NCI-H460 (cell line): ENCODE measurements at places on chromosomes 16 and 17.

GRCh38 chr17:6927290-6928126, 68.3 kb upstream of the ALOX12 start:
- DNase-seq, result peak; percentile 36

DNA sequence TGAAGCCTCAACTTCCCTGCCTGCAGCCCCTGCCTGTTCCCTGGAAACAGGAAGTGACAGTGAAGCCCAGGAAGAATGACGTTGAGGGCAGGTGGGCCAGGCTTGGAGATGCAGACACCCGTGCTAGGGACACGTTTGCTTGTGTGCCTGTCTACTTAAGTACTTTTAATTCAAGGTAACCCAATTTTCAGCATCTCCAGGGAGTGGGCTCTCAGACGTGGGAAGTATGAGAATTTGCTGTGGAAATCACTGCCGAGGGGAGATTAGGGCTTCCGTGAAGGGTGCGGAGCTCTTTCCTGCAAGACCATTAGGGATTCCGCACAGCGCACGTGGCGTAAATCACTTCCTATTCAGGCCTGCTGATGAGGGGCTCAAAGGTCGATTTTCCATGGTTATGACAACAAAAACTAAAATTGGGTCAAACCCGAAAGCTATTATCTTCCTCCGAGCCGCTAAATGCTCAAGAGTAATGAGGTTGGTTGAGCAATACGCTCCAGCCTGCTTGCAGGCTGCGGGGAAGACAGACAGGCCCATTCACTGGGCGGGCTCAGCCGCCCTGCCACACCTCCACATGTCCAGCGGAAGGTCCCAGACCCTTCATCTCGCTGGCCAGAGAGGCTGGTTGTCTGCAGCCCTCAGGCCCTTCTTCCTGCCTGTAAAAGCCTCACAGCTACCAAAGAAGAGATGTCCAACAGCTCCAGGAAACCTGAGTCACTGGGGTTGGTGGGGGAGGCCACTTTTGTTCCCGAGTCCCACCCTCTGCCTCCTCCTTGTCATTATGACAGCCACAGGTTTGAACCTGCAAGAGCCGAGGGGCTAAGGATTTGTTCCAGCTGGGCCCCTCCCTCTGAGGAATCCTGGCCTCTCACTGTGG, 109.9 kb downstream of the RBFOX3 start:
- DNase-seq, result no peak

DNA sequence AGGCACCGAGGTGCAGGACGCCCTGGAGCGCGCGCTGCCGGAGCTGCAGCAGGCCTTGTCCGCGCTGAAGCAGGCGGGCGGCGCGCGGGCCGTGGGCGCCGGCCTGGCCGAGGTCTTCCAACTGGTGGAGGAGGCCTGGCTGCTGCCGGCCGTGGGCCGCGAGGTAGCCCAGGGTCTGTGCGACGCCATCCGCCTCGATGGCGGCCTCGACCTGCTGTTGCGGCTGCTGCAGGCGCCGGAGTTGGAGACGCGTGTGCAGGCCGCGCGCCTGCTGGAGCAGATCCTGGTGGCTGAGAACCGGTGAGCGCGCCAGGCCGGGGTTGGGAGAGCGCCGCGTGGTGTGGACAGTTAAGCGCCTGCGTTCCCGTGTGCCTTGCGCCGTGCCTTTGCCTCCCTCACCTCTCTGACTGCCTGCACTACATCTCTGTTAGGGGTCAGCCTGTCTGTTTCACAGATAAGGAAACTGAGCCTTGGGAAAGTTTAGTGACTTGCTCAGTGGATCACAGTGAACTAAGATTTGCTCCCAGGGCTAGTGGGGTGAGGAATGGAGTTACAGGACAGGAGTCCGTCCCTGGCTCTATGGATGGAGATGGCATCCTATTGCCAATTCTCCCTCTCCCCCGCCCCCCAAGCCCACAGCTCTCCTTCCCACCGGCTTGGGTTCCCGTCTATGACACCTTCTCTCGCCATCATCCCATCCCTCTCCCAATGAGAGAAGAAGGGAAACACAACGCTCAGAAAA, 880 bp downstream of the SARM1 start:
- DNase-seq, result no peak

- no peak for DNase-seq
These were observed 67.4 kb downstream of the PRKCA start for GRCh38 chr17:66369830-66370229.

DNA sequence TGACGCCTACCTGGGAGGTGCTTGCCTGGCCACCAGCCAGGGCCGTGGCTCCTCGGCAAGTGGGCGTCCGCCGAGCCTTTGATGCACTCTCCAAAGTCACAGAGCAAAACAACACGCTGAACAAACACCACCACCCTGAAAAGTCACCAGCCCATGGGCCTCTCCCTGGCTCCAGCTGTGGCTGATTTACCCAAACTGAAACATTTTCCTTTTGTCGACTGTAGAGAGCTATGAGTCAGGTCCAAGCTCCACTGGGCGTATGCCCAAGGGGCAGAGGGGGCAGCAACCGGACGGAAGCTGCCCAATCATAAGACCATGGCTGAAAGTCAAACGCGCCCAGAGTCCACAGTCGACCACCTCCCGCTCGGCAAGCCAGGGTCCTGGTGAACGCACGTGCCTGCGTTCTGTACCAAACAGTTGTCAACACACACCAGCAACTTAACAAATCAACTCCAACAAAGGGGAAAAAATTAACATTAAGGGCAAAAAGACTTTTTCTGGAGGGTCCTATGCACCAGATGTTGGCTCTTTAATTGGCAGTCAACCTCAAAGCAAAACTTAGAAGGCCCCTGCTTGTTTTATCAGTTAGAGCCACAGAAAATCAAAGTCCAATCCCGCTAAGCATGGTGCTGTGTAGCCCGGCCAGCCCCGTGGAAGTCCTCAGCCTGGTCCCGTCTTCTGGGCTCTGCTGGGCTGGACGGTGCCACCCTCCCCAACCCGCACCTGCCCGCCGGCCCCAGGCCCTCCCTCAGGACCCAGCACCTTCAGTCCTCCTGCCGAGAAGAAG, 47.3 kb downstream of the TBC1D16 start:
- DNase-seq, result peak; percentile 48

- DNase-seq, result no peak
These were observed 19.9 kb upstream of the RPL13 start for GRCh38 chr16:89540557-89540956.

DNA sequence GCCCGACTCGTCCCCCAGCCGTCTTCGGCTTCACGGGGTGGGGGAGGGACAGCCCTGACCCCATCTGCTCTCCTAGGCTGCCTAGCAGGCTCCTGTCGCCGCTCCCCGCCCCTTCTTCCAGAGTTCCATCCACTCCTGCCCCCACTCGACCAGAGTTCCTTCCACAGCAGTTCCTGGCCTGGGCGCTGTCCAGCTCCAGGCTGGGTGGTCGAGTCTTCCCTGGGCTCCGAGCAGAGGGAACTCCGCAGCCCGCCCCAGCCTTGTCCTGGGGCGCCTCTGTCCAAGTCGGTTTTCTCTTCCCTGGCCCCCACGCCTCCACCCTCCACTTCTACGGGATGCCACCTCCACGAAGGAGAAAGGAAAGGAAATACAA, 1.4 kb downstream of the PYY start:
- no peak for DNase-seq

DNA sequence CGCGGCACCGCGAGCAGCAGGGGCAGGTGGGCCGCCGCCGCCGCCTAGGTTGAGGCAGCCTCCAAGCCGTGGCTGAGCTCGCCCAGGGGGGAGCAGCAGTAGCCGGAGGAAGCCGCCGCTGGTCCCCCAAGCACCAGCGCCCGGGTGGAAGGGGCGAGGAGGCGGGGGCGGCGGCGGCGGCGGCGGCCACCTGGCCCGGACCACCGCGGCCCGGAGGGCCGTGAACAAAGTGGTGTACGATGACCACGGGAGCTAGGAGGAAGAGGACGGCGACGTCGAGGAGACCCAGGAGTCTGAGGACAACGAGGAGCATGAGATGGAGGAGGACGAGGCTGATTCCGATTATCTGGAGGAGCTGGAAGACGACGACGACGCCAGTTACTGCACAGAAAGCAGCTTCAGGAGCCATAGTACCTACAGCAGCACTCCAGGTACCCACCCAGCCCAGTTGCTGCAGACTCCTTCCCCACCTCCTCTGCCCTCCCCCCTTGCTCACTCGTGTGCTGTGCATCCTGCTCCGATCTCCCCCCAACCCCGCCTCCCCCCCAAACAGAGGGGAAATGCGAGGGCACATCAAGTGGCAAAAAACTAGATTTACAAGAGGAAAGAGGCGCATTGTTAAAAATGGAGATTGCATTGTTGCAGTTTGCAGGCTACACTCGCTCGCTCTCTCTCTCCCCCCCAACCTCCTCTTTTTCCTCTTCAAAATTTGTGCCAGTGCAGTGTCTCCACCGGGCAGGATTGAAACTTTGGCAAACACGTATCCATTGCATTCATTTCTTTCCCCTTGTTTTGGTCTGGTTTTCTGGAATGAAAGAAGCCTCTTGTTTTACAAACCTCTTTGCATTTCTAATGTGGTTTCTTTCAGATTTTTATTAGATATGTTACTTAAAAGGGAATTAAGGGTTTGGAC, 41.8 kb upstream of the AMZ2 start:
- DNase-seq, result no peak

- no peak for DNase-seq
These were observed 16.6 kb downstream of the PDILT start for GRCh38 chr16:20387978-20388377.

DNA sequence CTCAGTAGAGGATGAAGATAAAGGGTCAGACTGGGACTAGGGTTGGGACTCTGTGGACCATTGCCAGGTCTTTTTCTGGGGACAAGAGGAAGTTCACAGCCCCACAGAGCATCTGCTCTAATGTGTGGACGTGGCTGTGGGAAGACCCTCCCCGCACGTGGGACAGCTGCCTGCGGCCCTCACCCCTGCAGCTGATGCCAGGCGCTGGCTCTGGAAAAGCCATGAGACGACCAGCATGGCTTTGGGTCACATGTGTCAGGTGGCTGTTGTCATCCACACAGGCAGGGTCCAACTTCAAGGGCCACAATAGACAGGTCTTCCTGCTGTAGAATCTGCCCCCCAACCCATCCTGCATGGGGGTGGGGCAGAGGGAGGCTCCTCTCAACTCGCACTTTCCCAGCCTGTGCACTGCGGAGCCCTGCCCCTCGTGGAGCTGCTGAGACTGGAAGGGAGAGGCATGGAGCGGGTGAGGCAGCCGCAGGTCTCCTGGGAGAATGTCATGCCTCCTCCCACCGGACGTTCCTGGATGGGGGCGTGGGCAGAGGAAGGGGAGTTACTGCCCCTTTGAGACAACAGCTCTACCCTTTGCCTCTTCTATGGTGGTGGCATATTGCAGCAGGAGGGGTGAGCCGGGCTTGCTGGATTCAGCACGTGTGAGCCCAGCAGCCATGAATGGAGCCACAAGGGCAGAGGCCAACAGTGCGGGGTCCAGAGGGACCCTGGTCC, 53.4 kb downstream of the PIMREG start:
- no peak for DNase-seq

DNA sequence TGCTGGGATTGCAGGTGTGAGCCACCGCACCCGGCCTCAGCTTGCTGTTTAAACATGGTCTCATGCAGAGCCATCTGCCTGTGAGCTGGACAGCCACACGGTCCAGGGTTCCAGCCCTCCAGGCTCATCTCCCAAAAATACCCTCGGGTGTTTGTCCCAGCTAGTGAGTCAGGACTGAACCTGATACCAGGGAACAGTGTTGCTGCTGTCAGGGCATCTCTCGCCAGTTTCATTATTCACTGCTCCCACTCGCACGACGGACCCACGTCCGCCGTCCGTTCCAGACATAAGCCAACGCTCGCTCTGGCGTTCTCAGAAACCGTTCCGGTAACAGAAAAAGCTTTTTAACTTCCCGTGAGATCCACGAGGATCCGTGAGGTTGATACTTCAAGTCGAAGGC, 77.6 kb downstream of the NXN start:
- no peak for DNase-seq

- no peak for DNase-seq
These were observed 895 bp downstream of the ANKRD40CL start for GRCh38 chr17:50766222-50767023.

DNA sequence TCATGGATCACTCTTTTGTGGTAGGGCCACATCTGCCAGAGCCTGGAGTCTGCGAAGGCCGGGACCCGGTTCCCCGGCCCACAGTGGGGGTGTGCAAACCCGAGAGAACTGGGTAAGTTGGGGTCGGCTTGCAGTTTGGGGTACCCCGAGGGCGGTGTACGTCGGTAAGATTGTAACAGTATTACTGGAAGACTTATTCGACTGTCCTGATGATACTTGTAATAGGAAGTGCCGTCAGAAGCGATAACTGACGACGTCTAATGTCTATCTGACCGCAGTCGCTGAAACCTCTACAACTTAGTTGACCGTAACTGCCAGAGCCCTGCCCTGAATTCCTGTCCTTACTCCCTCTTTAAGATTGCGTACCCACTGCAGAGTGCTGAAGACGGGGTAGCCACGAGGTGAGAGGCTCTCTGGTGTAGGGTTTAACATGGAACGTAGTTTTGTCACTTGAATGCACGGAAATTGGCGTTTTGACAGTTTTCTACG, 24.0 kb downstream of the TRPV2 start:
- DNase-seq, result no peak

DNA sequence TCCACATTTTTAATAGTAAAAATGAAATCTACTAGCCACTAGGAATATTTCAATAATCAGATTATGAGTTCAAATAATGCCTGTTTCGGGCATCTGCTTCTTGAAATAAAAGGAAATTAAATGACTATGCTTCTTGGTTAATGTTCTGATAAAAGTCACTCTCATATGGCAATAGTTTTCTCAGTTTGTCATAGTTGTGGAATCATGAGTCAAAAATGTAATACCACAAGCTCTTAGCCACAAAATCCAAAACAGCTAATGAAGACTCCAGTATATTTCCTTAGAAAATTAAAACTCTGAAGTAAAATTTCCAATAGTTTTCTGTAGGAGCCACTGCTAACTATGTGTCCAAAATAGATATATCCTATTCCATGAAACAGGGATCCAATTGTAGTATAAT, 676.3 kb upstream of the CDH8 start:
- no peak for DNase-seq

DNA sequence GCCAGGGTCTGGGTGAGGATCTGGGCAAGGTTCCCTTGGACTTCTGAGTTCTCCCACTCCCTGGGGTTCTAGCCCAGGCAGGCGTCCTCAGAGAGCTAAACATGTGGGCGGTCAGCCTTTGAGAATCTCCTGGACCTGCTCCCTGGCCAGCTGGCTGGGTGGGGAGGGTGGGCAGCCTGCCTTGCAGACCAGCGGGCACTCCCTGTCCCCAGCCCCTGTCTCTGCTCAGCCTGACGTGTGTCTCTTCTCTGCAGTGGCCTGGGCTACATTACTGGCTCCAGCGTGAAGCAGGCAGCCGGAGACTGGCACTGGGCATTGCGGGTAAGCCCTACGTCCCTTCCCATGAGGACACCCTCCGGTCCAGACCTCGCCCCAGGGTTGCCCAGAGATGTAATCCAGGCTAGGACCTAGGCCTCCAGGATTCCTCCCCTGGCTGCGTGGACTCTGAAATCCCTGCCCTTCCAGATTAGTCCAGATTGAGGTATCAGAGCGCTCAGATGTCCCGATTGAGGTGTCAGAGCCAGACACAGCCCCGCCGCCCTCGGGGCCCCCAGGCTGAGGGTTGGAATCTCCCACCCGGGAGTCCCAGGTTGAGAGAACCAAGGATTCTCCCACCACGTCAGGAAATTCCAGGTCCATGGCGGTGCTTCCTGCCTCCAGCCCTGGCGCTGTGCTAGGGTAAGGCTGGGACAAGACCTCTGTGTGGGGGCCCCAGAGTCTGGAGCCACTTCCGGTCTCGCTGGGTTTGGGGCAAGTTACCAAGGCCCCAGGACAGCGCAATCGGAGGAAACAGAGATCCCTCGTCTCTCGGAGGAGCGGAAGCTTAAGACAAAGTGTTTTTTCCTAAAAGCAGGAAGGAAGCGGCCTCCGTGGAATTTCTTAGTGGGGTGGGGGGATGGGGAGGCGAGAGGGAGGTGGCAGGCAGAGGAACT, 24.1 kb downstream of the MYBBP1A start:
- DNase-seq, result no peak
